GM04503 (cell line): ENCODE measurements at places on chromosomes 3 and 15.

- DNase-seq, result no peak
Observed at GRCh38 chr3:150129166-150129565, 158.5 kb upstream of the PFN2 start.

- no peak for DNase-seq
Observed at GRCh38 chr15:89673165-89673512, 6.0 kb downstream of the PLIN1 start.

DNA sequence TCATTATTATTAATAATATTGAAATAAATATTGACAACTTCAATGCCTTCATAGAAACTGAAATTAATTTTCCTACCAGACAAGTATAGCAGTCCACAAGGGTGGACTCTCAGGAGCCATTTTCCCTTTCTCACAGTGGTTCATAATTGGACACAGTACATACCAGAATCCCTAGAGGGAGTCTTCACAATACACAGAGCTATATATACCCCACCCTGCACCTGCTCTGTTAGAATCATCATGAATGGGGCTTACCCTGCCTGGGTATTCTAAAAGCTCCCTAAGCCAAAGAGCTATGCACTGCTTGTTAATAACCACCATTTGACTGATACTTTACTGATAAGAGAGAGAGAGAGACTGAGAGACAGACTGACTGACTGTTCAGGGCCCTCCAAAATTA, 134.9 kb downstream of the FEZF2 start:
- no peak for DNase-seq

DNA sequence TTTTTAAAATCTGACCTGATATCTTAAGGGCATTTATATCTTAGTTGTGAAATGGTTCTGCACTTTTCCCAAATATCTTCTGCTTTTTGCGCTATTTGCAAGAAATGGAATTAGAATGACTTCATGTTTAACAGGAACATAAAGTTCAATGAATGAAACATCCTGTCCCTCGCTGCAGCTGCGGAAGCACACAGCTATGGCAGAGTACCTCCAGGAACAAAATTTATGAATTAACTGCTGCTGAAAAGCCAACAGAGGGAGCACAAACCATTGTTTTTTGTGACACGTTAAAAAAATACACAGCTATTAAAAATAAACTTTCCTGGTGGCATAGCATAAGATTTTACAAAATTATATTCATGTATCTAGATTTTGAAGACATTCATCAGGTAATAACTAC, 404.4 kb upstream of the MDFIC2 start:
- no peak for DNase-seq

- no peak for DNase-seq
Observed at GRCh38 chr3:183309276-183309675, 56.2 kb downstream of the B3GNT5 start.

GRCh38 chr15:34365836-34366235, 1.2 kb downstream of the LPCAT4 start:
- no peak for DNase-seq

DNA sequence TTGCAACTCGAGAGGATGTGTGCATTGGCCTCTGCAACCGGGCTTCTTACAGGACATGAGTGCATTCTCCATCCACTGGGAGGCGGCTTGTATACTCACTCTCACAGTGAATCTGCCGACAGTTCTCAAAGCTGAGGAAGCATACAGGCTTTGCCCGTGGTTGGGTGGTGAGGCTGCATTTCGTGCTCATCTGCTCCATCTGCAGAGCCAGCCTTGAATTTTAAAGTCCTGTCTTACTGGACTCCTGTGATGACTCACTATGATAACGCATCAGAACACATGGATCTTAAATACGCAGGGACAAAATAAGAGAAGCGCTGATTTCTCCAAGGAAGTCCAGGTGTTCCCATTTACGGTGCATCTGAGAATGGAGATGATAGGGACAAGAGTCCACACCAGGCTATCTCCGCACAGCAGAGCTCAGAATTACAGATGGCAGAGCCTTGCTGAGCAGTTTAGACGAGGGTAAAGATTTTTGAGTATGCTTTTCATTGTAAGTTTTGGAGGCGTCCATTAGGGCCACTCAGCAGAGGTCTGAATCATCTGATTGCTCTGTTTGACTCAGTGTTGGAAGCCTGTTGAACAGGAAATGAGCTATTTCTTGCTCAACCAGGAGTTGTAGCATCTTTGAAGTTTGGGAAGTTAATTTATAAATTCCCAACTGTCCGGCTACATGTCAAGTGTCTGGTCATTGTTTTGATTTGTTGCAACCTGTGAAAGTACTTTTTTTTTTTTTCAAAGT, 87.1 kb downstream of the GABRG3 start:
- DNase-seq, result no peak

GRCh38 chr15:37102305-37103162, 2.2 kb upstream of the MEIS2 start:
- no peak for DNase-seq

GRCh38 chr3:43372007-43372740, 85.8 kb downstream of the SNRK start:
- DNase-seq, result no peak

DNA sequence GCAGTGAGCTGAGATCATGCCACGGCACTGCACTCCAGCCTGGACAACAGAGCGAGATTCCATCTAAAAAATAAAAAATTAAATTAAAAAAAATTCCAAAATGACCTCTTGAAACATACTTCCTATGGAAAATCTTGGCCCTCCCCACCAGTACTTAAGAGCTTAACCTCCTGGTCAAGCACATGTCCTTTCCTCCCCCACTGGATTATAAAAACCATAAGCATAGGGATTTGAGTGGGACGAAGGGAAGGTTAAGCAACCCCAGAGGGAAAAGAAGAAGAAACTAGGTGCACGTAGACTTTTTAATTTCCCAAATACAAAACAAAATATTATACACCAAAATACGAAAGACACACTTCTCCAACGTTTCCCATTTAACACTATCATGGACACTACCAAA, 25.3 kb downstream of the SLC4A7 start:
- no peak for DNase-seq

GRCh38 chr15:28989896-28990295, 104.1 kb downstream of the APBA2 start:
- no peak for DNase-seq

DNA sequence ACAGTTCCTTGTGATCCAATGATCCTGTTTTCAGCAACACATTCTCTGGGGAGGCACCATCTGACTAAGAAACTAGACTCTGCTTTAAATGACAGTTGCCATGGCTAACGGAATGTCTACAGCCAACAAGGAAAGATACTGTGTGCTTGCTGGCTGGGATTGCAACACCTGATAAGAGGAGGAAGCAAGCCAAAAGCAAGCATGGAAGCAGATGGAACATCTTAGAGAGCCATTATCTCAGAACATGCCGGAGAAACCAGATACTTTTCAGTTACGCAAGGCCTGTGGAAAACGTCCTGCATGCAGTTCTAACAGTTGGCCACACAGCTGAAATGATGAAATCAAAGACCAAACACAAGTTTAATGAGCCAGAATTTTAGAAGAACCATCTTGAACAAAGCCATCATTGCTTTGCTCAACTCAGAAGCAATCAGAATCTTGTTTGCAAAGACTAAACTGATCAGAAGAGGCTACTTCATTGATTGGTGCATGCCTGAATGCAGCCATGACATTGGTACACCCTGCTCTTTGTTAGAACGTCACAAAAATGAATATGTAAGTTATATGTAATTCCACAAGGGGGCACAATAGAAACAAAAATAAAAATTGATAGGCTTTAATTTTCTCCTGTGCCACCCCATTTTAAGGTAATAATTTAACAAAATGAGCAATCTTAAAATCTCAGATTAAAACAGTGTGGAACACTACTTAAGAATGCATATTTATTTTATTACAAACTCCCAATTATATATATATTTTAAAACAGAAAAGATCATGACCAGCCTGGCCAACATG, 50.8 kb downstream of the GXYLT2 start:
- peak; percentile 95 for DNase-seq

DNA sequence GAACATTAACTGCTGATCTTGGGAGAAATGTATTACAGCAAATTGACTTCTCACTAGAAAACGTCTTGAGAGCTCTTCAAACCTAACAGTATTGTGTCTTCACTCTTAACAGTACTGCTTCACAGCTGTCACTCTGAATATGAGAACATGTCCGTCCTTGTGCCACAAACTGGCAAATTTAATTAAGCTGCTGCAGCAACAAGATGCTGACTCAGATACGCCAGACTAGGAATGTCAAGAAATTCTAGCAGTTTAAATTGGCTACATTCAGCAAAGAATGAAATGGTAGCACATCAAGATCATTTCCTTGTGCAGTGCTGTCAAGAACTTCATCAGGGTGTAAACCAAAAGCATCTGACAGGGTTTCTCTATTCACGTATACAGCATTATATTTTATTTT, 7.6 kb downstream of the ICE2 start:
- DNase-seq, result no peak

DNA sequence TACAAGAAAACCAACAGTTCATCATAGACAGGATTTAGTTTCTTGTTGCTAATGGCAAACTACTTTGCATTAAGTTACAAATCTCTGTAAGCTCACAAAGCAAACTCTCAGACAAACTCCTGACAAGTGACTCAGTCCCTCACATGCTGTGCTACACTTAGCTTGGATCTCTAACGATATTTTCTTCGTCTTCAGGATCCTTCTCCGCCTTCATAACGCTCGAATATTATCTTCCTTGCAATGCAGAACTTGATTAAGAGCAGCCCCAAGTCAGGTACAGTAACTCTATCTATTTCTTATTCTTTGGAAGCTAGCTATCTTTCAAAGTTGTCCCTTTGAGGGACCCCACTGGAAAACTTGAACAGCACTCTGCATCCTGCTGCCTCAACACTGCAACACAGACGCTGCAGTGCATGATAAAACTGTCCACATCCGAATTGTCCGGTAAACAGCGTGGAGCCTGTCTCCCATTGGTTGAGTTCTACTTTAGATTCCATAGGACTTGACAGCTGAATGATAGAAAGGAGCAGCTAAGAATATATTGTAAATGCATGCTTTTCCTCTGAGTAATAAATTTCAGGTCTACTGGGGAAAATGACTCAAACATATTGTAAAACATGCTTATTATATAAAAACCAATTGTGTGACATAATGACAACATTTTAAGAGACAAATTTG, 61.3 kb downstream of the UACA start:
- no peak for DNase-seq

DNA sequence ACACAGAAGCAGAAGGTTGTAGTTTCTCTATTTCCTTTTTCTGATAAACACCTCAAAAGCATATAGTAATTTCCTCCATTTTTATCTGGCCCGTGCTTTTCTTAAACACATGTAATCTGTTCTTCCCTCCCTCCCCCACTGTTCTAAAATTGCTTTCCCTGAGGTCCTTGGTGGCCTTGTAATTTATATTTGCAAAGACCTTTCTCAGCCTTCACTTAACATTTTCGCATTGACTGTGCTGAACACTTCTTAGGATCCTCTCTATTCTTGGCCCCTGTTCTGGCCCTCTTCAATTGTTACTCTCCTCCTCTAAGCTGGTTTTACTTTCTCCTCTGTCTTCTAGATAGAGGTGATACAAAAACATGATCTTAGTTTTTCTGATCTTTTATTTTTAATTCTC, 28.3 kb downstream of the GAP43 start:
- no peak for DNase-seq

DNA sequence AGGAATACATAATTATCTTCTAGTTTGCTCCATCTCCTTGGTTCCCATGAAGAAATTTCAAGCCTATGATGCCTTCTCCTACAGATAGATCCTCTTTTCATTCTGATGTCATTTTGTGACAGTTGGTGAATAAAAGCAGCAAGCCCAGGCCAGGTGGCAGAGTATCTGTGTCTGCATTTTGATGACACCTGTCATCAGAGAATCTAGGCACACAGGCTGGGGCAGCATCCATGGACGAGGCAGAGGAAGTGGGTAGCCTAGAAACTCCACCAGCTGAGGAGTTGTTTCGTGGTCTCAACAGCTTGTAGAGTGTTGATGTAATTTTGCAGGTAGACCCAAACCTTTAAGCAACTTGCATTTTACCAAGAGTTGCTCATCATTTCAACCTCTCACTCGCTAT, 269.8 kb downstream of the FEZF2 start:
- DNase-seq, result no peak

DNA sequence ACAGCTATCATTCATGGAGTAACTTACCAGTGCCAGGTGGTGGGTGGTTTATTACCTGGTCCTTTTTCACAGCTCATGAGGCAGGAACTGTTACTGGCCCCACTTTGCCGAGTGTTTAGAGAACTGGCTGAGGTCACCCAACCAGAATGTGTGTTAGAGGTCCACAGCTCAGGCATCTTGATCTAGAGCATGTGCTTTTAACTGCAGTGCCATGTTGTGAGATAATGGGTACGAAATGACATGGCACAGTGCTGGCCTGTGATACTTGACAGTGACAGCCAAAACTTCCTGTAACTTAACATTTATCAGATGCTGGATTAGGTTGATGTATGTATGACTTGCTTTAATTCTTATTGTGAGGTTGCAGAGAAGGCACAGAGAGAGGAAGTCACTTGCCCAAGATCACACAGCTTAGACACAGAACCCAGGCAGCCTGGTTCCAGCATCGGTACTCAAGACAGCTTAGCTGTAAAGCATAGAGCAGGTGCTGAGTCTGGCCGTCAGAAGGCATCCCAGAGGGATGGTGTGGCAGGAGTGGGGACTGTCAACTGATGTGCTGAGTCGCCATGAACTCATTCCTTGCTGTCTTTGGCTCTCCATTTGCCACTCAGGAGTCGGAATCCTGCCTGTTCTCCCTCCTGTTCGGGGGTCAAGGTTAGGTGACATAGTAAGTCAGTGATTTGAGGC, 9.6 kb downstream of the MCM2 start:
- no peak for DNase-seq

DNA sequence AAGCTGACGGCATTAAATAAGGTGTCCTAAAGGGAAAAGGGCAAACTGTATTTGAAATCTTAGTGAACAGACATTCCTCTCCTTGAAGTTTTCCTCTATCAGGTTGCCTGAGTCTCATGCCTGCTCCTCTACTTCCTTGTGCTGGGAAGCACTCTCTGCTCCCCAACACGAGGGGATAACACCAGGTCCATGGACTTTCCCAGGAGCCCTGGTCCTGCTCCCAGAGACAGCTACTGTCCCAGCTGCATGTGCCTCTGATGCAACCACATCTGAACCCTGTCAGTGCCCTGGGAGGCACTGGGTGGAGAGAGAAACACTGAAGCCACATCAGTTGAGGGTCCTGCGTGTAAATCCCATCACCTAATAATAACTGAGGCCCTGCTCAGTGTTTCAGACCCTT, 7.4 kb downstream of the TLR9 start:
- no peak for DNase-seq

DNA sequence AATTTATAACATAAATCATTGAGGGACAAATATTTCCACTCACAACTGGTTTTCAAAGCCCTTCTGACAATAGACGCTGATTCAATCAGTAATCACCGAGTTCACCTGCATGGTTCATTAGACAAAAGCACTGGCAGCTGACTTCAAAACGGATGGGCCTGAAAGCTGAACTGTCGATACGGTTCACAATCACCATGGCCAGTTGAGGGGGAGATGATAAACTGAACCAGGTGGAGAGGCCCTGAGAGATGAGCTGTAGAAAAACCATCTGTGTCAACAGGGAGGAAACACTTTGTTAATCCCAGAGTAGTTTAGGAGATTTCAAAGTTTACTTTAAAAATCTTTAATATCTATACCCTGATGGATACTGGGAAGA, 75.0 kb downstream of the PEX5L start:
- no peak for DNase-seq
